ENCODE measurements at places on chromosomes 16 and 17. TPM values are rescaled to one million over a fixed set of nuclear protein-coding genes. Genes with fewer than 3 reads are reported as not detected.

The KRT9 gene
- polyA plus RNA-seq = 1.7 TPM

- no peak for DNase-seq
Observed at GRCh38 chr16:88646345-88647034, 4.4 kb downstream of the CYBA start.

DNA sequence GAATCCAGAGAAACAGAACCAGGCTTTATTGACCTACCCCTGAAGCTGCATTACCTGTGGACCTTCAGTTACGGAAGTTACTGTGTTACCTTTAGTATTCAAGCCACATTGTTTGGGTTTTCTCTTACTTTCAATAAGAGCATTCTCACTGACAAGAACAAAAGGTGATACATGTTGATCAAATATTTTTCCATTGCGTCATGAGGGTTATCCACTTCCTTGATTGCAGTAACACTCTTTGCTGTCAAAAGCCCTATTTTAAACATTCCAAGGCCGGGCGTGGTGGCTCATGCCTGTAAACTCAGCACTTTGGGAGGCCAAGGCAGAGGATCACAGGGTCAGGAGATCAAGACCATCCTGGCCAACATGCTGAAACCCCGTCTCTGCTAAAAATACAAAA, 28.6 kb upstream of the PAFAH1B1 start:
- DNase-seq = peak; percentile 96

The C16orf96 gene
- not detected for polyA plus RNA-seq

The GHDC gene
- 8.0 TPM for polyA plus RNA-seq

Measured in foreskin keratinocyte (primary cell).